Adrenal gland (tissue), 19 donors: ENCODE measurements at places on chromosomes 1 and 21. TPM values are rescaled to one million over a fixed set of nuclear protein-coding genes. Genes with fewer than 3 reads are reported as not detected.

NPR1 gene
- total RNA-seq: 7.9 TPM

OR2L5 gene
- not detected for total RNA-seq

KCNA3 gene
- 0.31 TPM for total RNA-seq

CROCC gene
- total RNA-seq: 5.6 TPM

AMY2A gene
- 0.28 TPM for total RNA-seq

KIAA0040 gene
- total RNA-seq: 54.3 TPM

PLPPR4 gene
- total RNA-seq: not detected

MROH9 gene
- not detected for total RNA-seq

ADORA3 gene
- total RNA-seq: 16.9 TPM

OR2L3 gene
- not detected for total RNA-seq

MYOM3 gene
- total RNA-seq: 0.18 TPM

ALX3 gene
- total RNA-seq: not detected

RIMS3 gene
- 2.4 TPM for total RNA-seq

- no peak for DNase-seq
These were observed 132.6 kb downstream of the MRPS6 start for GRCh38 chr21:34205811-34206571.

DNA sequence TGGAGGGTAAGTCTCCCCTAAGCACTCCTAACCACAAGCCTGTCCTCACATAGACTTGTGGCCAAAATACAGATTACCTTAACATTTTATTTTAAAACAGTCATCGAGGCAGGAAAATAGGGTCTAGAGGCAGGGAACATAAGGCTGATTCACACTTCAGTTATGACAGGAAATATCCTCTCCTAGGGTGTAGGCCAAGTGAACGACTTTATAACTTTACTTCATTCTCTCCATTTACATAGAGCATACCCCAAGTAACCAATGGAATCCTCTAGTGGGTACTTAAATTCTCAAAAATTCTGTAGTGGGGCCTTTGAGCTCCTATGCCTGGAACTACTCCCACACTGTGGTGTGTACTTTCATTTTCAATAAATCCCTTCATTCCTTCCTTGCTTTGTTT lies 113.0 kb downstream of the WDR3 start:
- no peak for DNase-seq

- DNase-seq: no peak
These were observed 19.1 kb downstream of the NOL9 start for GRCh38 chr1:6535214-6535613.

DNA sequence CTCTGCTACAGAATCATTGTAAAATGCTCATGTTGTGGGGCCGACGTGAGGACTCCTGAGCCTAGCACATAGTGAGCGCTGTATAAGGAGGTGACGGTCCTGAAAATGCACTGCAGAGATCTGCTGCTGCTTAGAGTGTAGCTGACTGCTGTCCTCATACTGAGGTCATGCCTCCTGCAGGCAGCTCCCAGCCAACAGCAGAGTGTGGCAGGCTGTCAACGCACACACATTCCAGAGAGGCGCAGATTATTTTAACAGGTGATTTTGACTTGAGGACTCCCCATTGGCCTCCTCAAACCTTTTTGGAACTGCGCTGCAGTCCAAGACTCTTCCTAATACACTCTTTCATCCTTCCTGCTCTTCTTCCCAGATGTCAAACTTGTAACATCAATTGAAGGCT lies 119.8 kb upstream of the KCNJ6 start:
- DNase-seq: no peak

DNA sequence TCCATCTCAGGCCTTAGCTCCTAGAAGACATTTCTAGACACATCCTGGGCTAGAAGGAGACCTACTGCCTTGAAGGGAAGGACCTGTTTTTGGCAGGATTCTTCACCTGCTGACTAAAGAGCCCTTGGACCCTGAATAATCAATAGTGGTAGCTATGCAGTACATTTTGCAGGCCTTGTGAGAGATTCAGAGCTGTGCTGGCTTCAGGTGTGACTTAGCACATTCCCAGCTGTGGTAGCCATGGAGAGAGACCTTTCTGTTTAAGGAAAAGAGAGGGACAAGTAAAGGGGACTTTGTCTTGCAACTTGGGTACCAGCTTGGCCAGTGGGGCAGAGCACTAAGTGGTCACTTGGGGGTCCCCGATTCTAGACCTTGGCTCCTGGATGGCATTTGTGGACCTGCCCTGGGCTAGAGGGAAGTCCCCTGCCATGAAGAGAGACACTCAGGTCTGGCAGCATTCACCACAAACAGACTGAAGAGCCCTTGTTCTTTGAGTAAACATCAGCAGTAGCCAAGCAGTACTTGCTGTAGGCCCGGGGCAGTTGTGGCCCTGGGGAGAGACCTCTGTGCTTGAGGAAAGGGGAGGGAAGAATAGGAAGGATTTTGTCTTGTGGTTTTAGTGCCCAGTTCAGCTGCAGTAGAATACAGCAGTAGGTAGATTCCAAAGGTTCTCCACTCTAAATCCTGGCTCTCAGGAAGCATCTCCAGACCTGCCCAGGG lies 26.2 kb upstream of the CD1A start:
- DNase-seq: no peak

DNA sequence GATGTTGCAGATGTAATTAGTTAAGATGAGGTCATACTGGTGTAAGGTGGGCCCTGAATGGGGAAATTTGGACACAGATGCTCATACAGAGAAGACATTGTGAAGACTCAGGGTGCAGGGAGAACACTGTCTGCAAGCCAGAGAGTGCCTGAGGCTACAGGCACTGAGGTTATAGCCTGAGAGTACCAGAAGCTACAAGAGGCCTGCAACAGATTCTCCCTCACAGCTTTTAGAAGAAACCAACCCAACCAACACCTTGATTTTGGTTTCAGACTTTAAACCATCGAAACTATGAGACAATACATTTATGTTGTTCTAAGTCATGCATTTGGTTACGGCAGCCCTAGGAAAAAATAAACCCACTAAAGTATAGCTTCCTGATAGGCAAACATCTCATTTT lies 321.7 kb upstream of the USP25 start:
- no peak for DNase-seq

DNA sequence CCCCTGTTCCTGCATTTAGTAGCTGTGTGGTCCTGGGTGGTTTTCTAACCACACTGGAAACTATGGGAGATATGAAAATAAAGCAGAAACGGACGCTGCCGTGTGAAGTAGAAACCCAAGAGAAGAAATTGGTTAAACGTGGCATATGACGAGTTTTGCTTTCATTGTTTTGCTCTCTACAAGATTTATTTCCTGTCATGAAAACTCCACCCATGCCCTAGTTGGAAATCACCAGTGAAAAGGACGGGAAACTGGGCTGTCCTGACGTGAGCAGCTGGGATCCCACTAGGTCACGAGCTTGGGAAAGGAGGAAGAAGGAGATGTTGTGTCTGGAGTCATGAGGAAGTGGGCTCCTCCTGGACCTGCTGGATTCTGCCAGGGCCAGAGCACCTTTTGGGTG lies 120.8 kb upstream of the GADD45A start:
- peak; percentile 71 for DNase-seq

DNA sequence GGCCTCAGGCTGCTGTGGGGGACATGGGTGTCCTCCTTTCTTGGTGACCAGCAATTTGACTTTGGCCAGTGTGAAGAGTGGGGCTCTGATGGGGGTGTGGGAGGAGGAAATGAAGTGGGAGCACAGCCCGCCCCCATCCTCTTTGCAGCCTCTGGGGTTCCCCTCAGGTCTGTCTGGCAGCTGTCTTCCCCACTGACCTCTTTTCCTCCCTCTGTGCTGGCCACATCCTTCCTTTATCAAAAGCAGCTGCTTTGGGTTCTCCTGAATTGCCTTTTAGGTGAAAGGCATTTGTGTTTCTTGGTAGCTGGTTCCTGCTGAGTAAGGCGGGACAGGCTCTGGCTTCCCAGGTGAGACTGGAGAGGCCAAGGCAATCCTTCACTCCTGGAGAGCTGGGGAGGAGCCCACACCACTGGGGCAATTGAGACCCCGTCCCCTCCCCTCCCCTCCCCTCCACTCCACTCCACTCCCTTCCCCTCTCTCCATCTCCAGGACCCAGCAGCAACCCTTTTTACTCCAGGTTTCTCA lies 24.9 kb downstream of the PCAT6 start:
- no peak for DNase-seq

- no peak for DNase-seq
These were observed 62.3 kb downstream of the SLC19A1 start for GRCh38 chr21:45479691-45480675.

GRCh38 chr1:50231209-50231608 lies 122.5 kb downstream of the ELAVL4 start:
- no peak for DNase-seq

DNA sequence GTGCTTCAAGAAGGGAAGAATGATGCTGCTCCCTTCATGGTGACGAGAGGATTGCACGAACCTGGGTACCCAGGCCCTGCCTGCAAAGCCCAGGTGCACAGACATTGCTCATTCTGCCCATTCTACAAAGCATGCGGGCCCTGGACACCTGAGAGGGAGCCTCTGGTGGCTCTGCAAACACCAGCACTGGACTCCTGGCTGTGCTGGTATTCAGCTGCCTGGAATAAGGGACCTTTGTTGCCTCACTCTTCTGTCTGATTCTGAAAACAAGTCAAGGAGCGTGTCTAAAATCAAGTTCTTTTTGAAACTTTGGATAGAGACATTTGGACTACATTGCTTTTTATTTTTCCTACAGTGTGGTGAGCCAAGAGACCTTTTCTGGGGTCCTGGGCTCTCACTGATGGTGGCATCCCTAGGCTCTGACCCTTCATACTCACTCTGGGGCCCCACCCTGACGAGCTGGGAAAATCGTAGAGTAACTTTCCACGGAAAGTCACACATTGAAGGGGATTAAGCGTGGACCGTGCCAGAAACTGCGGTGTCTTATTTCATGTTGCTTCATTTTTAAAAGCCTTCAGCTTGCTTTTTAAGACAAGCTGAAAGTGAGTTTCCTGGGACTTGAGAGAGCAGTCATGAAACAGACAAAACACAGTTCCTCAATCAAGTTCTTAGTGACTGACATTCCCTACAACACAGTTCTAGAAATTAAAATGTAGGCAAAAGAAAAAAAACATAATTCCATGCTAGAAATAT lies 24.0 kb downstream of the ABCA4 start:
- no peak for DNase-seq

- no peak for DNase-seq
These were observed 12.9 kb downstream of the DNAJC11 start for GRCh38 chr1:6688757-6689156.

DNA sequence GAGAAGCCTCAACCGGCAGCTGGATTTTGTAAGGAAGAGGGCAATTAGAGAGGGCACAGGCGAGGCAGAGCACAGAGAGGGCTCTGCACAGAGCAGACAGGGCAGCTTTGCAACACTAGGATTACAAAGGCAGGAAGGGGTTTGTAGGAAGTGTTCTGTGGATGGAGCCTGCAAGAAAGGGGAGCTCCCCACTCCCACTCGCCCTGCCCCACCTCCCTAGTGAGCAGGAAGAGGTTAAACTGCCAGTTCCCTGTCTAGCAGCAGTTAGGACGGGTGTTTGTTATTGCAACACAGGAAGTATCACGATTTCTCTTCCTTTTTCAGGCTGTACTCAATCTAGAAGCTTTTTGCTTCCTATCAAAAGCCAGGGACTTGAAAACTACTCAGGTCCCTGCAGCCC lies 63.3 kb upstream of the LRRC8D start:
- peak; percentile 27 for DNase-seq

DNA sequence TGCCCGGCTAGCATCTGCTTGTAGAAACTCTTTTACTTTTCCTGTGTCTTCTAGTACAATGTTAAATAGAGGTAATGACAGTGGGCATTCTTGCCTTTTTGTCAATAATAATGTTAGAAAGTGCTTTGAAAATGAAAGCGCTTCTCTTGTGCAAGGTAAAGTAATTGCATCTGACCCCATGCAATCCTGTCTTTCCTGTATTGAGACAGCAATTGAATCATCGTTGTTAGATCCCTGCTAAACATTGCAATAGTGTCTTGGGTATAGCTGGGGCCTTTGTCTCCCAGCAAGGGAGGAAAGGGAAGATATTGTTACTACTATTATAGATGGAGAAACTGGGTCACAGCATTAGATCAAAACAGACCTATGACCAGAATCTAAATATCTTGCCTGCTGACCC lies 80.9 kb downstream of the TLR5 start:
- no peak for DNase-seq
